ENCODE measurements at places on chromosomes 5 and 9. TPM values are rescaled to one million over a fixed set of nuclear protein-coding genes. Genes with fewer than 3 reads are reported as not detected.

Gene ATP6V0E1
- total RNA-seq, result 119 TPM

- DNase-seq, result peak; percentile 82
- no peaks in the 10 kb centered on the region for H3K36me3 ChIP-seq
- no peaks in the 10 kb centered on the region for H3K4me1 ChIP-seq
- H3K27ac ChIP-seq, result peak overlapping the region; percentile 84
- no peaks in the 10 kb centered on the region for H3K27me3 ChIP-seq
Measured at GRCh38 chr9:95508968-95509850, 7.6 kb downstream of the PTCH1 start.

Gene DBH
- total RNA-seq, result 2.0 TPM

- no peaks in the 10 kb centered on the region for H3K36me3 ChIP-seq
- no peaks in the 10 kb centered on the region for H3K4me1 ChIP-seq
- H3K4me3 ChIP-seq, result no peak overlapping the region
- no peak overlapping the region for H3K27ac ChIP-seq
- DNase-seq, result no peak
Measured at GRCh38 chr9:16809912-16810610, 60.4 kb downstream of the BNC2 start.

DNA sequence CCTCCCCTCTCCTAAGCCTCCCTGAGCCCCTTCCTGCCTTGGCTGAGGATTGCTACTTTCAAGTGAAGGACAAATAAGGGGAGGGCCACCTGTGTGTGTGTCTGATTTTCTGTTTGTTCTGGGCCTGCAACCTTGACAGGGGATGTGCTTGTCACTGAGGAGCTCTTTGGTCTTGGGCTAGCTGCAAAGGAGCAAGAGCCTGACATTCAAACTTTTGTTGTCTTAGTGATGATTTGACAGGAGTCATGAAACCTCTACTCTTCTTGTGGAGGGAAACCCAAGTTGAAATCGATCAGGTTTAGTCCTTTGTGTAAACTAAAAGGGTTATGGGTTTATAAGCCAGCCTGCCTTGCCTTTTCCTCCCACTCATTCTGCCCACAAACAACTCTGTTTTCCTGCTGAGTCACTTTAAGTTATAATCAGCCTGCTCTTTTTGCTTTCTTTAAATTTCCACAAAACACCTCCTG is 16.9 kb downstream of the CLTA start:
- no peak overlapping the region for H3K27ac ChIP-seq
- peaks cover 14% of the 10 kb centered on the region for H3K4me1 ChIP-seq
- H3K27me3 ChIP-seq, result no peaks in the 10 kb centered on the region
- no peak overlapping the region for H3K4me3 ChIP-seq
- H3K36me3 ChIP-seq, result peaks cover 13% of the 10 kb centered on the region

Gene DELE1
- total RNA-seq, result 44.4 TPM

Gene RFESD
- 1.4 TPM for total RNA-seq

Gene SEMA4D
- total RNA-seq, result 7.5 TPM

- no peaks in the 10 kb centered on the region for H3K4me1 ChIP-seq
- H3K27me3 ChIP-seq, result no peaks in the 10 kb centered on the region
- no peak overlapping the region for H3K4me3 ChIP-seq
- no peaks in the 10 kb centered on the region for H3K36me3 ChIP-seq
- H3K27ac ChIP-seq, result no peak overlapping the region
Measured at GRCh38 chr5:111762895-111763294, 5.9 kb upstream of the NREP start.

GRCh38 chr5:111953351-111954127 is 196.5 kb upstream of the NREP start:
- no peaks in the 10 kb centered on the region for H3K4me1 ChIP-seq
- H3K4me3 ChIP-seq, result no peak overlapping the region
- no peaks in the 10 kb centered on the region for H3K27me3 ChIP-seq
- no peaks in the 10 kb centered on the region for H3K36me3 ChIP-seq
- DNase-seq, result no peak

Gene IGIP
- total RNA-seq, result 4.4 TPM

DNA sequence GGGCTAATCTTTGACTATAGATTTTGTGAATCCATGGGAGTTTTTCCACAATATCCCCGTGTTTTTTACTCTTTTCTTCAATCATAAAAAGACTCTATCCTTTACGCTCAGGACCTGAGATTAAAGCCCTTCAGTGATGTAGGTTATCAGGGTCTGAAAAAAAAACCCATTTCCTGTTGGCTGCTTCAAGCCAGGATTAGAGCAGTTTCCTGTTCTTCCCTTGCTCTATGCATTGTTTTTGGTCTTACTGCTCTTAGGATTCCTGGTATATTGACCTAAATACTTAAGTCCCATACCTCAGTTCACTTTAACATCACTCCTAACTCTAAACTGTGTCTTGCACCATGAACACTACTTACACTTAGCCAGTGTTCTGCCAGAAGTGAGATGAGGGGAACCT is 319.3 kb upstream of the CHD1 start:
- H3K4me3 ChIP-seq, result no peak overlapping the region
- no peaks in the 10 kb centered on the region for H3K36me3 ChIP-seq
- H3K27ac ChIP-seq, result no peak overlapping the region
- H3K4me1 ChIP-seq, result no peaks in the 10 kb centered on the region
- no peak for DNase-seq
- no peaks in the 10 kb centered on the region for H3K27me3 ChIP-seq

DNA sequence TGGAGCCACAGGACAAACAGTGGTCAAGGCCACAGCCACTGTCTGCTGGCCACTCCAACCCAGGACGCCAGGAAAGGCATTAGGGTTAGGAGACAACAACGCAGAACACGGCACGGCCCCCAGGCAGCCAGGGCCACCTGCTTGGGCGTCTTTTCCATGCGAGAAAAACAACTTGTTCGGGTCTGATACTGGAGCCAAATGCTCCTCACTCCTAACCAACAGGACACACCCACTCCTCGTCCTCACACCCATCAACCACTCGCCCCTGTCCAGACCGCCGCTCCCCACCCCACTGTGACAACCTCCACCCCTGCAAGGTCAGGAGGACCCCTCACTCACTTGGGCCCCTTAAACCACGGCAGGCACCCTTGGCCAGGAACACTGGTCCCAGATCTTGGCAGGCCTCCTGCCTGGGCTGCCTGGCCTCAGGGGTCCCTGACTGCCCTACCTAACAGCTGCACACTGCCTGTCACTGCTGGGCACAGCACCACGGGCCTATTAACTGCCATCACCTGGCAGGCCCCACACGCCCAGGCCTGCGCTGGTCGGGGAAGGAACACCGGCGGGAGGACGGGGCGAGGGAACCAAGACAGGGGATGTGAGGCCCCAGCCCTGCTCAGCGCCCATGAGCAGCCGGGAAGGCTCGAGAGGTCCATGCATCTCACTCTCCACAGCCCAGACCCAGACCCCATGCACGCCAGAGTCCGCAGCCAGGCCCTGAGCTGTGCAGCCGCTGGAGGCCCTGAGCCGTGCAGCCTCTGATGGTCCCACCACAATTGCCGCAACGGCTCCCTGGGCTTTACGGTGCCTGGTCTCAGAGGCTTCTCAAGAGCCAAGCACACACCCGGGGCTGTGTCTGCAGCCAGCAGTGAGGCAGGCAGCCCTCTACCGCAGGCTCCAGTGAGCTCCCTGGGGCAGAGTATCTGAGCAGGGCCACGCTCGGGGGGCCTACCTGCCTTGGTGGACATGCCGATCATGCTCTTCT is 13.8 kb downstream of the CLPTM1L start:
- H3K27ac ChIP-seq, result no peak overlapping the region
- no peak overlapping the region for H3K4me3 ChIP-seq
- H3K36me3 ChIP-seq, result peaks cover 4% of the 10 kb centered on the region
- DNase-seq, result no peak
- H3K4me1 ChIP-seq, result no peaks in the 10 kb centered on the region

- no peak overlapping the region for H3K4me3 ChIP-seq
- H3K27ac ChIP-seq, result no peak overlapping the region
- H3K27me3 ChIP-seq, result no peaks in the 10 kb centered on the region
- no peaks in the 10 kb centered on the region for H3K4me1 ChIP-seq
- no peaks in the 10 kb centered on the region for H3K36me3 ChIP-seq
- no peak for DNase-seq
Measured at GRCh38 chr5:68720884-68721610, 372.8 kb upstream of the SLC30A5 start.

GRCh38 chr5:41510176-41510831 is at the start of gene PLCXD3:
TSS of gene PLCXD3 (minus strand) at chr5:41510601. CDS start at chr5:41510526, 75 bp downstream.
- DNase-seq, result no peak
- peaks cover 11% of the 10 kb centered on the region for H3K27me3 ChIP-seq
- H3K4me3 ChIP-seq, result peak within 1 kb of the TSS; percentile 32

DNA sequence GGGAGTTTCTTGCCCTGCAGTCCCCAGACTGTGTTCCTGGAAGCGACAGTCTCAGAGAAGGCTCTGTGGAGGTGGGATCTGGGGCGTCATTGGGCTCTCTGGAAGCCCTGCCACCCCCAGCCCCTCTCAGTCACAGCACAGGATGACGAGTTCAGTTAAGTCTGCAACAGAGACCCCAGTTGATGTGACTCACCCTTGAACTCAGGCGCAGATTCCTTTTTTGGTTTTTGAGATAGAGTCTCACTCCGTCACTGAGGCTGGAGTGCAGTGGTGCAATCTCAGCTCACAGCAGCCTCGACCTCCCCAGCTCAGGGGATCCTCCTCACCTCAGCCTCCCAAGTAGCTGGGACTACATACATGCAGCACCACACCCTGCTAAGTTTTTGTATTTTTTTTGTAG is 8.3 kb downstream of the HRH2 start:
- no peaks in the 10 kb centered on the region for H3K4me1 ChIP-seq
- no peak overlapping the region for H3K4me3 ChIP-seq
- DNase-seq, result no peak
- H3K27ac ChIP-seq, result no peak overlapping the region
- H3K27me3 ChIP-seq, result no peaks in the 10 kb centered on the region
